ENCODE measurements at places on chromosomes 3 and 15. TPM values are rescaled to one million over a fixed set of nuclear protein-coding genes. Genes with fewer than 3 reads are reported as not detected.
A peak's percentile ranks its signal among the peaks of the same experiment; 100 is the strongest.

DNA sequence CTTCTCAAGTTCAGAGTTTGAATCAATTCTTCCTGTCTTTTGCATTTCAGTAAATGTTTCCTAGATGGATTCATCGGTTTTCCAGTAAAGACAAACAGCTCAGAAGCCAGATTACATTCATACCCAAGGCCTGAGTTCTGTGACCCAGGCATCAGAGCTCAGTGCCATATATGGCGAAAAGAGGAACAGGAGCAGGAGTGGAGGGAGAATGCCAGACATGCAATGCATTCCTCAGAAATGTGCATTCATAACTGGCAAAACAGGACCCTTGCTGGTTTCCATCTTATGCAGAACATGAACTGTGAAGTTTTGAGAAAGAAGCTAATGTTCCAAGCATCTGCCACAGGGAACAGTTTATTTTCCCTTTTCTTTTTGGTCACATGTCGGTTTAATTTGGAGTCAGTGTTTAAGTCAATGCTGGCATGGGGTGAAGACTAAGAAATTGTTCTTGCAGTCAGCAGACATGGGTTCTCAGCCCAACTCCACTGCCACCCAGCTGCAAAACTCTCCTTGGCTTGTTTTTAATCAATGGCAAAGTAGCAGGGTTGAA lies 116.5 kb downstream of the LPP start:
- DNase-seq: peak; percentile 68

- DNase-seq: no peak
Observed at GRCh38 chr15:72562386-72562785, 88.3 kb downstream of the ARIH1 start.

DNA sequence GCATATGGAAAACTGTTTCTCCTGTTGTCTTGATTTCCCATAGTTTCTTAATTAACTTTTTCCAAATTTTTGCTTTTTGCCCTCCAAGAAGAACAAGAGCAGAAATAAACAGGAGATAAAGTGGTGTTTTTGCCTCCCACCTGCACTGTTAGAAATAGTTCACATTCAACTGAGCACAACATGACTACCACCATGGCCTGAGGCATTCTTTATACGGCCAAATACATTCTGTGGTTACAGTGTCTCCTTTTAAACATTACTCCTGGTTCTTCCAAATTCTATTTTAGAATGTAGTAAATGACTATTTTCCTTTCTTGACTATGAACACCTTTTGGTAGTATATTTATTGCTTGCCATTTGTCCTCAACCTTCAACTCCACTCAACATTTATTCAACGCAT lies 98.5 kb downstream of the LARS2 start:
- DNase-seq: no peak

GRCh38 chr3:107919239-107919638 lies 171.6 kb downstream of the CD47 start:
- no peak for DNase-seq

DNA sequence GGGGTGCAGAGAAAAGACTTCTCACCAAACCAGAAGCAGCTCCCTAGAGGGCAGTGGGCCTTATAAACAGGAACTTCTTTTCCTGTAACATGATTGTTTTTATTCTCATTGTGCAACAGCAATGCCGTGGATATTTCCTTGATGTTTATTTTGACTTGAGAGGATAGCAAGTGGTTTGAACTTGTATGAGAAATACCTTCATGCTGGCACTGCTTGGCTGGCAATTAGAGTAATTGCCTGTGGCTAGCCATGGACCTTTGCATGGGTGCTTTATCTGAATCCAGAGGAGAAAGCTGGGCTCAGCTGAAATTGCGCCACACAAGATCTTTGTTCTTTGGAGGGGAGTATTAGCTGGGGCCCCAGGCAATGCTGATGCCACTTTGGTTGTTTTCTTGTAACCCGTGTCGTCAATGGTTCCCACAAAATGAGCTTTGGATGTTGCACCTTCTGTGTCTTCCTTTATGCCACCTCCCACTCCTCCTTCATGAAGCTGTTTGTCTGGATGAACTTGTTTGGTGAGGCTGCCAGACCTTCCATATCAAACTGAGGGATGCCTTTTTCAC lies 37.9 kb downstream of the CMTM8 start:
- DNase-seq: no peak

KCNAB1 gene
- total RNA-seq: 0.38 TPM

- DNase-seq: no peak
Observed at GRCh38 chr3:72189339-72189738, 404.4 kb upstream of the PROK2 start.

DNA sequence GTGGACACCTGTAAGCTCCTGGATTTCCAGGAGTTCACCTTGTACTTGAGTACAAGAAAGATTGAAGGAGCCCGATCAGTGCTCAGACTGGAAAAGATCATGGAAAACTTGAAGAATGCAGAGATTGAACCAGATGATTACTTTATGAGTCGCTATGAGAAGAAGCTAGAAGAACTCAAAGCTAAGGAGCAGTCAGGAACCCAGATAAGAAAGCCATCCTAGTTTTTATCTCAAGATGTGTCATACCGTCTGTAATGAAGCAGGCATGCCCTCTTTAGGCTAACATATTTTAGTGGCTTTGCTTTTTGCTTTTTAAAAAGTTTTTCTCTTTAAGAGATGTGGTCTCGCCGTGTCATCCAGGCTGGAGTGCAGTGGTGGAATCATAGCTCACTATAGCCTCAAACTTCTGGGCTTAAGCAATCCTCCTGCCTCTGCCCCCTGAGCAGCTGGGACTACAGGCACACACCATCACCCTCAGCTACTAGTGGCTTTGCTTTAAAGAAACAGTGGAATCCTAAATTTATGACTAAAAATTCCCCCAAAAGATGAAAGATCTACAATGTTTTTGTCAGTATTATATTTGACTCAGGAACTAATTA lies 28.1 kb downstream of the EXOG start:
- no peak for DNase-seq

DNA sequence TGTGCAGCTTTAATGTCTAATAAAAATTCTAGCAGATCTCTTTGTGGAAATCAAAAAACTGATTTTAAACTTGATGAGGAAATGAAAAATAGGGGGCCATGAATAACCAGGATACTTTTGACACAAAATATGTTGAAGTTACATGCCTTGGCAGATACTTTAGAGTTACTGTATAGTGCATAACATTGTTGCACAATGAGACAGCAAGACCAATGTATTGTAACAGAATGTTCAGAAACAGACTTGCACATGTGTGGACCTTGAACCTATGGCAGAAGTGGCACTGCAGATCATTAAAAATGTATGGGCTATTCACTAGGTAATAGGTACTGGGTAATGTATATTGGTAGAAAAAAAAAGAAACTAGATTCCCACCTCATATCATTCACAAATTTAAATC lies 343.0 kb upstream of the ARL6 start:
- no peak for DNase-seq

PDZRN3 gene
- total RNA-seq: 0.79 TPM

PTPRG gene
- total RNA-seq: 11.1 TPM

DNA sequence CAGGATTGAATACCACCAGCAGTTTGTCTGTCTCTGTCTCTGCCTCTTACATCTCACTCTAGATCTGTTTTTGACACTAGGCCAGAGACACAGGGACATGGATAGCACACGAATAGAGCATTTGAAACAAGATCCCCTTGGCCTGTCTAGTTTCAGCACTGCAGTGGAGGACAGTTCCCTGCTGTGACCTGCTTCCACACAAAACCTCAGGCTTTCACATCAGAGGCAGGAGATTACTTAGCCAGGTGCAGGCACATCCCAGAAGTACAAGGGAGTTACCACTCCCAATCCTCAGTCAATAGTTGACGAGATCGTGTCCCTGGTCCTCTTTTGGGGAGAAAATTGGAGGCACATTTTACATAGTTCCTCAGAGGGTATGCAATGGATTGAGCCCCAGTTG lies 34.0 kb upstream of the CCK start:
- peak; percentile 46 for DNase-seq

PLCH1 gene
- total RNA-seq: 0.26 TPM

- DNase-seq: peak; percentile 96
Observed at GRCh38 chr3:114649331-114649730, 355.5 kb downstream of the TIGIT start.

DNA sequence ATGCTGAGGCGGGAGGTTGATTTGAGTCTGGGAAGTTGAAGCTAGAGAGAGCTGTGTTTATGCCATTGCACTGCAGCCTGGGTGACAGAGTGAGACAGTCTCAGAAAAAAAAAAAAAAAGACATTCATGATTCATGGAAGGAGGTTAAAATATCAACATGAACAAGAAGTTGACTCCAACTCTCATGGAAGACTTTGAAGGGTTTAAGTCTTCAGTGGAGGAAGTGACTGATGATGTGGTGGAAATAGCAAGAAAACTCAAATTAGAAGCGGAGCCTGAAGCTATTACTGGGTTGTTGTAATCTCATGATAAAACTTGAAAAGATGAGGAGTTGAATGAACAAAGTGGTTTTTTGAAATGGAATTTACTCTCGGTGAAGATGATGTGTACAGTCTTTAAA lies 491.8 kb downstream of the SQOR start:
- no peak for DNase-seq

- peak; percentile 63 for DNase-seq
Observed at GRCh38 chr3:196073255-196073753, 8.6 kb downstream of the TFRC start.

SAXO2 gene
- total RNA-seq: 0.38 TPM

DNA sequence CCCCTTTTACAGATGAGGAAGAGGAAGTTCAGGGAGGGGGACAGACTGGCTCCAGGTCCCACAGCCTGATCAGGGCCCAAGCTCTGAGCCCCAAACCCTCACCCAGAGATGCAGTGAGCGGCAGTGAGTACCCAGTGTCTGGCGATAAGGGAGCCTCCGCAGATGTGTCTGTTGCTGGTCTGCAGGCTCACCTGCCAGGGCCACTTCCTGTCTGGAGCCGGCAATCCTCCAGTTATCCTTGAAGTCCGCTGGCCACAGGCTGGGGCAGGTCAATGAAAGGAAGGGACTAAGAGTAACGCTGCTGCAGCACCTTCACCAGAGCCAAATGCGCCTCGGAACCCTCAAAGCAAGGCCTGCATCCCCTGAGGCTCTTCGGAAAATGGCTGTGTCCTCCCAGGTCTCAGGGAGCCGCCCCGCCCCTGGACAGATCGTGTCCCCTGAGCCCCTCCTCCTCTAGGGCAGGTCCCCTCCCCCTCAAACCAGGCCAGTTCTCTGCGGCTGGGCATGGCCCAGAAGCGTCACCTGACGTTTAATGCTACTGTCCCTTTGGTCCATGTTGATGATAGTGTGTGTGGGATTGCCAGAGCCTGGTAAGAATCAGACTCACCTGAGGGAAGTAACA lies 51.5 kb downstream of the MYL3 start:
- no peak for DNase-seq

- DNase-seq: peak; percentile 54
Observed at GRCh38 chr3:171874879-171875278, 31.7 kb downstream of the TMEM212 start.

IL17RC gene
- 21.1 TPM for total RNA-seq

- peak; percentile 5 for DNase-seq
Observed at GRCh38 chr3:21356402-21356801, 394.6 kb downstream of the ZNF385D start.

DNA sequence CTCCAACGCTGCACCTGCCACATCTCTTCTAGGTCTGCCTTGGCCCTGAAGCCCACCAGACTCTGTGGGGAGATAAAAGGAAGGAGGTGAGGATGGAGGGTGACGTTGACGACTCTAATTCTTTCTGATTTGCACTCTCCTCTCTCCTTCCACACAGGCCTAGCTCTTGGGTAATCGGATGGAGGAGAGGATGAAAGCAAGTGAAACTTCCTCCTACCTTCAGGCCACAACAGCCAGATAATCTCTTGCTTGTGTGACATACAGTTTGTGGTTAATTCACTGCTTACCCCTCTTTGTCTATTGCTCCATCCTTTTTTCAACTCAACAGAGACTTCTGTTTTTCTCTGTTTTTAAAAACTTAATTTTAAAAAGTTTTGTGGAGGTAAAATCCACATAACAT lies 208.1 kb downstream of the SV2B start:
- no peak for DNase-seq

MORC1 gene
- not detected for total RNA-seq

- no peak for DNase-seq
Observed at GRCh38 chr15:72536506-72536905, 62.4 kb downstream of the ARIH1 start.

DNA sequence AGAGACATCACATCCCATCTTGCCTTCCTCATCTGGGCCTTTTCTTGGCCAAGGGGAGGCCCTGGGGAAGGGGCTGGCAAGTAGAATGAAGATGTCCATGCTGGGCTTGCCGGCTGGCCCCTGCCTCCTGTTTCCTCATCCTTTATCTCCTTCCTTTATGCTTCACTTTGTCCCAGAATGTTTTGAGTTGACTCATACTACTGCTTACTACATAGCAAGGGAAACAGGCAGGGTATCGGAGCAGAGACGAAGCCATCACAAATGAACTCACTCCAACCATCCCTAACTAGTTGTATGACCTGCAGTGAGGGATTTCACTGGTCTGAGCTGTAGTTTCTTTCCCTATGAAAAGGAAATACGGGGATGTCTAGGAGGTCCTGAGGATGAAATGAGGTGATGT lies 66.0 kb downstream of the CHDH start:
- peak; percentile 10 for DNase-seq

DNA sequence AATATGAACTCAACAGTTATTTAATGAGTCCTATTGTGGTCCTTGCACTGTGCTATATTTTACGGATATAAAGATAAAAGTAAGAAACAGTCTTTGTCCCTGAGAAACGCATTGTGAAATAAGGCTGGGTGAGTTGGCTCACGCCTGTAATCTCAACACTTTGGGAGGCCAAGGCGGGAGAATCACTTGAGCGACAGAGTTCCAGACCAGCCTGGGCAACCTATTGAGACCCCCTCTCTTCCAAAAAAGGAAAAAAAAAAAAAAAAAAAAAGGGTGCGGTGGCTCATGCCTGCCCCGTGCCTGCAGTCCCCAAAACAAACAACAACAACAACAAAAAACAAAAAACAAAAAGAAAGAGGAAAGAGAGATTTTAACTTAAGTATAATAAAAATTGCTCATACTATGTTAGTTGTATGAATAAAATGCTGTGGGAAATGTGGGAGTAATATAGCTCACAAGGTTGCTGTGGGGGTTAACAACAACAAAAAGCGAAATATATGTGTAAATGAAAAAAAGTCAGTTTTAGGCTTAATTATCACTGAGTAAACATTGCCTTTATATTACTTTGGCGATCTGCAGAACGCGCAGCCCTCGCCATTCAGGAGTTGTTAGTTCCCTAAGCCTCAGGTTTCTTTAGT lies 461 bp upstream of the FNDC3B start:
- DNase-seq: no peak

DNA sequence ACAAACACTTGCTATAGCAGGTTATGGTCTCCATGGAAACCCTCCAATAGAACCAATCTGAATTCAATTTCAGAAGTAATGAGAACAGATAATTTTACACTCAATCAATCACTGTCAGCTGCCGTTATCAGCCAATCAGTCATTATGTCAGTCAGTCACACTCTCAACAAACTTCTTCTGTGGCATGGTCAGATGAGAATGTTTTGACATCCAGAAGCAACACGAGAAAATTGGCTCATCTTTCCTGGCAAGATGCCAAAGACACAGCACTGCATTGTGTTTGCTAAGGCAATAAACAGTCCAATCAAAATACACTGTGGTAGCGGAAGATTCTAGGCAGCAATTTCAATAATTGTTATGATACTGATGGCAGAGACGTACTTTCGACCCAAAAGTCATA lies 190.7 kb downstream of the RORA start:
- DNase-seq: peak; percentile 4

Measured in bronchial epithelial cell (primary cell).